ENCODE measurements at places on chromosomes 7 and 10. TPM values are rescaled to one million over a fixed set of nuclear protein-coding genes. Genes with fewer than 3 reads are reported as not detected.

GRCh38 chr7:96346293-96346953 is 24.5 kb upstream of the SLC25A13 start:
- DNase-seq, result no peak

DNA sequence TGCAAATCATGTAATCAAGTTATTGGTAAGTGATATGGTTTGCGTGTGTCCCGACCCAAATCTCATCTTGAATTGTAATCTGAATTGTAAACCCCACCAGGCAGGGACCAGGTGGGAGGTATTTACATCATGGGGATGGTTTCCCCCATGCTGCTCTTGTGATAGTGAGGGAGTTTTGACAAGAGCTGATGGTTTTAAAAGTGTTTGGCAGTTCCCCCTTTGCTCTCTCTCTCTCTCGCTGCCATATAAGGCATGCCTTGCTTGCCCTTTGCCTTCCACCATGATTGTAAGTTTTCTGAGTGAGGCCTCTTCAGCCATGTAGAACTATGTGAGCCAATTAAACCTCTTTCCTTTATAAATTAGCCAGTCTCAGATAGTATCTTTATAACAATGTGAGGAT is 302.6 kb downstream of the THSD7A start:
- DNase-seq, result no peak

PSD gene
- 3.1 TPM for total RNA-seq

SLC13A1 gene
- not detected for total RNA-seq

- no peak for DNase-seq
Observed at GRCh38 chr7:65951837-65952578, 30.0 kb downstream of the GUSB start.

ZNF783 gene
- 16.9 TPM for total RNA-seq

GRCh38 chr10:101709359-101710058 is 14.5 kb upstream of the FBXW4 start:
- DNase-seq, result no peak

OR2A42 gene
- not detected for total RNA-seq

AZGP1 gene
- not detected for total RNA-seq

NKX6-2 gene
- not detected for total RNA-seq

VSTM4 gene
- not detected for total RNA-seq

CPA2 gene
- not detected for total RNA-seq

AOAH gene
- 3.2 TPM for total RNA-seq

GRCh38 chr7:18287482-18287881 is 208.1 kb upstream of the HDAC9 start:
- no peak for DNase-seq

GRCh38 chr7:141522657-141523342 is 28.4 kb upstream of the AGK start:
- no peak for DNase-seq

- DNase-seq, result no peak
Observed at GRCh38 chr7:137423321-137423720, 79.8 kb upstream of the PTN start.

- no peak for DNase-seq
Observed at GRCh38 chr7:47758546-47758945, 176.6 kb upstream of the TNS3 start.
